ENCODE measurements at places on chromosomes 16 and 17. TPM values are rescaled to one million over a fixed set of nuclear protein-coding genes. Genes with fewer than 3 reads are reported as not detected.

TNFSF12 gene
- total RNA-seq, result 14.5 TPM

GRCh38 chr17:181245-182049, at the start of gene DOC2B:
Gene DOC2B (minus strand): TSS chr17:181650. CDS start chr17:181479, 171 bp downstream.
- peak; percentile 20 for DNase-seq

TBC1D28 gene
- total RNA-seq, result not detected

DNA sequence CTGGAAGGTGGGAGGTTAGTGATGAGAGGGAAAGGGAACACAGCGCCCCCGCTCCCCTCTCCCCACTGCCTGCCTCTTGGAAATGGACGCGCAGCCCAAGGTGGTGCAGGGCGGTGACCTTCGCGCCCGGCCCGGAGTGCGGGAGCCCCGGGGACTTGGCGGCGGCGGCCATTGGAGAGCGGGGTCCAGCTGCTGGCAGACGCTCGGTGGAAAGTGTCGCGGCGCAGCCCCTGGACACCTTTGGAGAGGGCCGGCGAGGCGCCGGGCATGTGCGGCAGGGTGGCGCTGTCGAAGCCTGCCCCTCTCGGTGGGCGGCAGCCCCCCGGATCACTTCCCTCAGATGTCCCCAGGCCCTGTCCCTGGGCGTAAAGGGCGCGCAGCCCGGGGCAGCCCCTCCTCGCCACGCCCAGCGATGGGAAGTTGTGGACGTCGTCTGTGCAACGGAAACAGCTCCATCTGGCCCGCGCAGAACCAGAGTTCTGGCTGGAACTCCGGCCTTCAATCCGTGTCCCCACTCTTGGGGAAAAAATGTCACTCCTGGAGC, 16.7 kb downstream of the SALL1 start:
- DNase-seq, result no peak

GRCh38 chr16:13545271-13545670, 374.7 kb upstream of the ERCC4 start:
- DNase-seq, result no peak

DNA sequence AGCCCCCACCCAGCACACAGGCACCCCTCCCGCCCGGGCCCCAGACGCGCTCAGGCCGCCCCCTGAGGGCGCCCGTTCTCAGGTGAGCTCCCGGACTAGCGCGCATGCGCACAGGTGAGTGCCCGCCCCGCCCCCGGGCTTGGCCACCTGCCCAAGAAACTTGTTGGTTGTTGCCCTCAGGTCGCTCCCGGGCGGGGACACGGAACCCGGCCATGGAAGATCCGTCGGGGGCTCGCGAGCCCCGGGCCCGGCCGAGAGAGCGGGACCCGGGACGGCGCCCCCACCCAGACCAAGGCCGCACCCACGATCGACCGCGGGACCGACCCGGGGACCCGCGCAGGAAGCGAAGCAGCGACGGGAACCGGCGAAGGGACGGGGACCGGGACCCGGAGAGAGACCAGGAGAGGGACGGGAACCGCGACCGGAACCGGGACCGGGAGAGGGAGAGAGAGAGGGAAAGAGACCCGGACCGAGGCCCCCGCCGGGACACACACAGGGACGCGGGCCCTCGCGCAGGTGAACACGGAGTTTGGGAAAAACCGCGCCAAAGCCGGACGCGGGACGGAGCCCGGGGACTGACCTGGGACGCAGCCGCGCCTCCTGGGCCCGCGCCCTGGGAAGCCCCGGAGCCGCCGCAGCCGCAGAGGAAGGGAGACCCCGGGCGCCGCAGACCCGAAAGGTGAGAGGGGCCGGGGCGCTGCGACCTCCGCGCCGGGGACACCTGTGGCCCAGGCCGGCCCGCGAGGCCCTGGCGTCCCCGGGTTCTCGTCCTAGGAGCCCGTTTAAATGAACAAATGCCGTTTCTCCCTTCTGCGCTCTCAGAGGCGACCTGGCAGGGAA, at the start of gene MARVELD3:
TSS of gene MARVELD3 (plus strand) at position 167 of the 840 bp plus-strand sequence. CDS start at position 213, 46 bp downstream.
- no peak for DNase-seq
